Coronary artery (tissue), 2 donors: ENCODE measurements at places on chromosomes 7 and 10.

DNA sequence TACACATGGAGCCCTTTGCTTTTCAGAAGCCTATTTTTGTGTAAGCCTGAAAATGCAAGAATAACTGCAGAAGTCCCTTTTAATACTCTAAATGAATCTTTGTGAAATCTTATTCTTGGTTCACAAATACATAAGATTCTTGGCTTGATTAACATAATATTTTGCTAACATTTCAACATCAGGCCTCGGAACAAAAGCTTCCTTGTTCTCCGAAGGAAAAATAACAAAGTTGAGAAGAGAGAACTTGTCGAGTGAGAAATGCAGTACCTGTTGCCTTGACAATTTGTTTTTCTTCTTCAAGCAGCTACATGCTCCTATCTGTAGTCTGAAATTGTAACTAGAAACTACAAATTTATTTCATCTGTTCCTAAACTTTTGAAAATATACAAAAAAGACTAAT lies 8.5 kb downstream of the NT5C2 start:
- DNase-seq: no peak

GRCh38 chr7:110759069-110759468 lies 331.9 kb upstream of the LRRN3 start:
- no peak for DNase-seq

DNA sequence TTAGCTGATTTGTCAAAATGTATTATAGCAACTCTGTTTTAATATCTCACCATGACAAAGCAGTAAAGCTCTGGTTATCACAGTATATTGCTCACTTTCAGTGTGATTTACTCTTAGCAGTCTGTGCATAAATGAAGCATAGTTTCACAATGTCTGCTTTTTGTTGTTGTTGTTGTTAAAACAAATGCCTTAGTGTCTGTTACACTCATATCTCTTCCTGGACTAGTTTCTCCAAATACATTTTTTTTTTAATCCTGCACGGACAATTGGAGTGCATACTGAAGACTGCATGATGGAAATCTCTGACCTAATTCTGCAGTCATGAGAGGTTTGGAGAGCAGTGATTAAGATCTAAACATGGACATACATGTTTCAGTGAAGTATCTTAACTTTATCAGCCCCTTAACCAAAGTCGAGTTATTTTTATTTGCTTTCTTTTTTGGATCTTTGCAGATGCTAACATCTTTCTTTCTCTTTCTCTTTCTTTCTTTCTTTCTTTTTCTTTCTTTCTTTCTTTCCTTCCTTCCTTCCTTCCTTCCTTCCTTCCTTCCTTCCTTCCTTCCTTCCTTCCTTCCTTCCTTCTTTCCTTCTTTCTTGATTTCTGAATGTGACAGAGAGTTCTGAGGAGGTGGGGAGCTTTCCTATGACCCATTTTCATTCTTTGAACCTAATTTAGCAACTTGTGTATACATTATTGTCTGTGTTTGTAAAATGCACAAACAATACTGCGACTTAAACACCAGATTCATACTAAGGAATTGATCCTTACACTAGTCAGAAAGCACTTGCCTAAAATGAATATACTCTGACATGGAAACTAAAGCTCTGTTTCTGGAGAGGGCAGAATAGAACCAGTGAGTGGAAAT lies 161.5 kb upstream of the AGR3 start:
- no peak for DNase-seq

DNA sequence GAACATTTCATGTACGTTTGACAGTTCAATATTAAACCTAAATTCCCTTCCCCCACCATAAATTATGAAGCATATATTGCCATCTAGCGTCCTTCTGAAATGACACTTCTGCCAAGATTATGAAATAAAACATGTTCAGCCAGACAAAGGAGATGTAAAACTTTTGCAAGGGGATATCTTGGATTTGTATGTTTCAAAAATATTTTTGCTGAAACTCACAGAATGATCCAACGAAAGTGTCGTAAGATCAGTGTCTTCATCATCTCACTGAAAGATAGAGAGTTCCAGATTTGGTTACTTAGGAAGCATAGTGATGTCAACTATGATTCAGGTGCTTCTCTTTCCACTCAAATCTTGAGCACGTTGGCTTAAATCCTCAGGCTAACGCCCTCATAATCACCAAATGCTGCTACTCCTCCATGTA lies 904.3 kb downstream of the XPNPEP1 start:
- no peak for DNase-seq

GRCh38 chr10:86355571-86356038 lies 11.0 kb downstream of the GRID1 start:
- no peak for DNase-seq
